ENCODE measurements at places on chromosomes 12 and 14.

- DNase-seq, result no peak
Measured at GRCh38 chr14:44166611-44167010, 340.5 kb downstream of the FSCB start.

- DNase-seq, result no peak
Measured at GRCh38 chr14:103110681-103111231, 12.5 kb upstream of the TNFAIP2 start.

GRCh38 chr14:56152221-56152620 lies 34.0 kb downstream of the PELI2 start:
- DNase-seq, result no peak

DNA sequence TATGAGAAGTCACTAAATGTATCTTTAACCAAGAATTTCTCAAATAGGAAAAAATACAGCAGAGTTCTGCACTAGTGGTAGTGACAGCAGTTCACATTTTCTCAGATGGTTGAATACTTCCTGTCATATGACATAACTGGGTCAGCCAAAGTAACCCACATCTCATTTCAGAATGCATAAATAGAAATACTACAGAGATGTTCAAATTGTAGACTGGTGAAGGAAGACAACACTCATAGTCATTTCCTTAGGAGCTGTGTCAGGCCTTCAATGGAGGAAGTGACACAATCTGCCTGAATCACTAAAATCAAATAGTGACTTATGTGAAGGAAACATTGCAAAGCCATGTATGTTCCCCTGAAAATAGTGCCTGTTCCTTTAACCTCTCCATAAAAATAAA lies 32.4 kb downstream of the FERMT2 start:
- DNase-seq, result peak; percentile 81

DNA sequence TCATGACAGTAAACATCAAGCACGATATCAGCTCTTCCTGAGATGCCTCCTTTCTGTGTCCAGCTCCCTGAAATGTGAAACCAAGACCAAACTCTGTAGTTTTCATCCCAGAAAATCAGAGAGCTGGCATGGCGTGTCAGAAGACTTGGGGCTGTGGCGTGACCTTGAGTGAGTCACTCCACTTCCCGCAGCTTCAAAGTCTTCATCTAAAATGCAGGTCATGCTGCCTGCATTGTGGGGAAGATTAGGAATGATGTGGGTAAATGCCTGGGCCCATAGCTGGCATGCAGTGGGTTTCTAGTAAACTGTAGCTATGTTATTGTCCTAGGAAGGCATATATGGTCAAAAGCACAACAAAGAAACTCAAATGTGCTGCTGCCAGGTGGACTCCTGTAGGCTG lies 28.8 kb downstream of the OAS2 start:
- no peak for DNase-seq

GRCh38 chr12:91413581-91414546 lies 231.2 kb upstream of the DCN start:
- no peak for DNase-seq

- DNase-seq, result no peak
Measured at GRCh38 chr14:49972131-49972671, 79.3 kb downstream of the ARF6 start.

DNA sequence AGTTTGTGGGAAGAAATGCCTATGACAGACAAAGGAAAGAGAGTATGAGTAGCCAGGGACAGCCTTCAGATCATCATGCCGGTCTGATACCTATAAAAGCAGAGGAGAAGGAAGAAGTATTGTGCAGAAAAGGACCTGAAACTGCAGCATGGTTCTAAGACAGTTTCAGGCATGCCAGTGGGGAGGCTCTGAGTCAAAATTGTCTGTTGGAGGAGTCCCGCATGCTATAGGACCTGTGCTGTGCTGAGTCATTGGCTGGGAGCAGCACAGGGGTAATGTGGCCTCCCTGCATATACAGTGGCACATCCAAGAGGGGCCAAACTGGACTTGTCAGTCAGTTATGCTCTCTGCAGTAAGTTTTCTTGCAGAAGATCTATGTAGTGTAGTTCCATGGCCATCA lies 40.7 kb downstream of the NEUROD4 start:
- DNase-seq, result no peak

DNA sequence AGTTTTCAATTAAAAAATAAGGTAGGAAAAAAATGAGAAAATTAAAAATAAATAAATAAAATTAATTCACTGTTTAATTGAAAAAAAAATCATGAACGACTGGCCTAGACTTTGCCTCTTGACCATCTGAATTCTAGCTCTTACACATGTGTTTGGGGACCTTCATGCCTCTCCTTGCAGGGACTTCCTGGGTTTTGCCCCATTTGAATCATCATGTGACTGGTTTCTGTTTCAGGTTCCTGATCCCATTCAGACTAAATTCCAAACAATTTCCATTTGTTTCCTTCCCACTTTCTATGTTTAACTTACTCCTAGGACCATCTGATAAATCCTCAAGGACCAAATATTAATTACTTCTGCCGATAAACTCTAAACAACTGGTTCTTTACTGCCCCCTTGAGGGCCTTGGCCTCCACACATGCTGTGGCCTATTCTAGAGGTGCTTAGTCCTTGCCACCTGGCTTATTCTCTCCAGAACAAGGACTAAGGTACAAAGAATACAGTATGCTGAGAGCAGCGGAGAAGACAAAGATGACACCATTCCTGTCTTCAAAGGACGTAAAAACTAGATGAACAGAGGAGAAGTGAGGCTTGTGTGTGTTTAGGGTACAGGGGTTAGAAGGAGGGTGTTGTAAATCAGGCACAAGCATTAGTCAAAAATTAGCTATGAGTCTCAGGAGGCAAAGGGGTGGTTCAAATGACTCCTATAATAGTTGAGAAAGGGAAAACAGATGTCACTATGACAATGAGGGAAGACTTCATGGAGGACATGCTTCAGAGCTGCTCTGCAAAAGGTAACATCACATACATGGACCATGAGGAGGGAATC lies 125.8 kb upstream of the AVPR1A start:
- DNase-seq, result no peak

DNA sequence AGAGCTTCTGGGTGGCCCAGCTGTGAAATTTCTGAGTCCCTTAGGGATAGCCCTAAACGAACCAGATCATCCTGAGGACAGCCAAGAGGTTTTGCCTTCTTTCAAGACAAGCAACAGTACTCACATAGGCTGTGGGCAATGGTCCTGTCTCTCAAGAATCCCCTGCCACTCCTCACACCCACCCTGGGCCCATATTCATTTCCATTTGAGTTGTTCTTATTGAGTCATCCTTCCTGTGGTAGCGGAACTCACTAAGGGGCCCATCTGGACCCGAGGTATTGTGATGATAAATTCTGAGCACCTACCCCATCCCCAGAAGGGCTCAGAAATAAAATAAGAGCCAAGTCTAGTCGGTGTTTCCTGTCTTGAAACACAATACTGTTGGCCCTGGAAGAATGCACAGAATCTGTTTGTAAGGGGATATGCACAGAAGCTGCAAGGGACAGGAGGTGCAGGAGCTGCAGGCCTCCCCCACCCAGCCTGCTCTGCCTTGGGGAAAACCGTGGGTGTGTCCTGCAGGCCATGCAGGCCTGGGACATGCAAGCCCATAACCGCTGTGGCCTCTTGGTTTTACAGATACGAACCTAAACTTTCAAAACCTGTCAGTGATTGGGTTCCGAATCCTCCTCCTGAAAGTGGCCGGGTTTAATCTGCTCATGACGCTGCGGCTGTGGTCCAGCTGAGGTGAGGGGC lies 38.9 kb downstream of the DAD1 start:
- DNase-seq, result peak; percentile 73

GRCh38 chr12:63294327-63294632 lies 143.3 kb upstream of the AVPR1A start:
- no peak for DNase-seq

DNA sequence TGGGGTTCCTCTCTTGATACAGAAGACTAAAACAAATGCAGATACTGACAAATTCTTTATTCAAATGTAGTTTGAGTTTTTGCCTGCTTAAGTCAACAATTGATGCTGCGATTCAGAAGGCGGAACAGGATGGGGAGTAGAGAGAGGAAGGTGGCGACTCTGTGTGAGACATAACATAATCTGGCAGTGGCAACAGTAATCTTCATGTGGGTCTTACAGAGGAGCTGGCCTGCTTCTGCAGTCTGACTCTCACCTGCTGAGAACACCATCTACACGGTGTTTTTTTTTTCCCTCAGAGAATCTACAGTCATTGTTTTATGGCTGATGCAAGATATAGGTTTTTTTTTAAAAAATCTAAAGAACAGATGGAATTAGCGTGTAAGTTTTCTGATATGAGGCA lies 10.1 kb downstream of the CCDC92 start:
- DNase-seq, result no peak

DNA sequence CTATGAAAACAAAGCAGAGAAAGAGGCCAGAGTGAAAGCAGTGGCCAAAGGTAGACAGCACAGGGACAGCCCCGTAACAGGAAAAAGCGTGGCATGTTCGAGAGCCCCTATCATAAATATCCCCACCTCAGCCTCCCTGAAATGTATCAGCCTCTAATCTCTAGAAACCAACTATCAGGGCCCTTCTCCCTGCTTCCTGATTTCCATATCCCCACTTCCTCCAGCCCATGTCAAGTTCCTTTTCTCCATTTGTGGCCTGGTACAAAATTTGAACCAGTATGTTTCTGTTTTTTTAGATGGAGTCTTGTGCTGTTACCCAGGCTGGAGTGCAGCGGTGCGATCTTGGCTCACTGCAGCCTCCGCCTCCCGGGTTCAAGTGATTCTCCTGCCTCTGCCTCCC lies 16.9 kb downstream of the DEPDC4 start:
- DNase-seq, result no peak

DNA sequence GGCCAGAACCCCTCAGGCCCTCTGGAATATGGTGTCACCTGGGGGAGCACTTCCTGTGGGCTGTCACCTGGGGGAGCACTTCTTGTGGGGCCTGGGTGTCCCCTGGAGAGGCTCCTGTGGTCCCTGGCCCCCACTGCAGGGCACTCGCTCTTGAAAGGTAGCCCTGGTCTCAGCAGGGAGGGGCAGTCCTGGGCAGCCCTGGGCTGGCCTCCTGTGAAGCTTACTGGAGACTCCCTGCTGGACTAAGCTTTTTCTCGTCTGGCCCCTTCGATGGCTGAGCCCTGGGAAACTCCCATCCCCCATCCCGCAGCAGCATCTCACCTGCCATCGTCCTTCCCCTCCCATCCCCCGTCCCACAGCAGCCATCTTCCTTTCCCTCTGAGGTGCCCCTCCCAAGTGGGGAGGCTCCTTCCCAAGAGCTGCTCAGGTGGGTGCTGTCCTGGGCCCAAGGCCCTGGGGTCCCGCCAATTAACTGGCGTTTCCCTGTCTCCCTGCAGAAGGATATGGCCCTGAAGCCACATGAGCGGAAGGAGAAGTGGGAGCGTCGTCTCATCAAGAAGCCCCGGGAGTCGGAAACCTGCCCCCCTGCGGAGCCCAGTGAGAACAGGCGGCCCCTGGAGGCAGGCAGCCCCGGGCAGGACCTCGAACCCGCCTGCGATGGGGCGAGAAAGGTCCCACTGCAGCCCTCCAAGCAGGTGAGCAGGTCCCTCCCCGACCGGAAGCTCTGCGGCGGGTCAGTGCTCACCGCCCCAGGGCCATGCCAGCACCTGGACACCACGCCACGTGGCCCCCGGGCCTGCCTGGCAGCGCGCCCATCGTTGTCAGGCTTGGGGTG lies 17.9 kb downstream of the FBRSL1 start:
- DNase-seq, result no peak

GRCh38 chr12:71662849-71663560 lies 643 bp downstream of the ZFC3H1 start:
- DNase-seq, result peak; percentile 77

GRCh38 chr14:66117600-66117999 lies 368.6 kb upstream of the CCDC196 start:
- DNase-seq, result no peak

- no peak for DNase-seq
Measured at GRCh38 chr14:23620177-23620702, 15.9 kb upstream of the DHRS2 start.

DNA sequence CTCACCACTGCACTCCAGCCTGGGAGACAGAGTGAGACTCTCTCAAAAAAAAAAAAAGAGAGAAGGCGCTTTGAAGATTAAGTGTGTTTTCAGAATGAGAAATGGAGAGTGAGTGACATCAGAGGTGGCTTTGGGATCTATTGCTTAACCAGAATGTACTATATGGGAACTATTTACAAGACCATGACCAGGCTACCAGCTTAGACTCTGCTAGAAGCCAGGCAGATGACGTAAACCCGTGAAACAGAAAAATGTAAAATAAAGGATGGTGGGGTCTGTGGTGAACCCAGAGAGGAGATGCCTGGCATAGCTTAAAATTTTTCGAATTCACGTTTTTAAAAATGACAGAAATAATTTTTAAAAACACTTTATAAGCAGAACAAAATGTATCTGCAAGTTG lies 82.0 kb downstream of the IFT43 start:
- DNase-seq, result no peak

- no peak for DNase-seq
Measured at GRCh38 chr12:5396541-5396940, 35.4 kb upstream of the NTF3 start.

DNA sequence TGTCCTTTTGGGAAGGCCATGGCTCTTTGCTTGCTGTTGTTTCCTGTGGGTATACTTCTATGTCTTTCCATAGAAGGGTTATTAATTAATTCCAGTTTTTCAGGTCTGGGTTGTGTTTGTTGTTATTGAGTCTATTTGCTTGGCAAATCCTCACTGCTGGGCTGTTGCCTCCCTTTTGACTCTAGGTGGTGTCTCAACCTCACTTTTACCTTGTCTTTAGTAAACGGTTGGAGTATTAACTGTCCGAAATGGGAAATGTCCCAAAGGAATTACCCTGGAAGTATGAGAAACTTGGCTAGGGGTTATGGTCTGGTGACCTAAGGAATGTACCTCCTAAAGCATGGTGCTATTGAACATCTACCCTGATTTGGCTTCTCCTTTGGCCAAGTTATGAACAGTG lies 16.7 kb downstream of the PRH1 start:
- DNase-seq, result no peak

GRCh38 chr12:1934831-1935230 lies 16.4 kb upstream of the CACNA2D4 start:
- no peak for DNase-seq

GRCh38 chr12:55955800-55956508 lies 9.9 kb downstream of the PMEL start:
- peak; percentile 24 for DNase-seq

DNA sequence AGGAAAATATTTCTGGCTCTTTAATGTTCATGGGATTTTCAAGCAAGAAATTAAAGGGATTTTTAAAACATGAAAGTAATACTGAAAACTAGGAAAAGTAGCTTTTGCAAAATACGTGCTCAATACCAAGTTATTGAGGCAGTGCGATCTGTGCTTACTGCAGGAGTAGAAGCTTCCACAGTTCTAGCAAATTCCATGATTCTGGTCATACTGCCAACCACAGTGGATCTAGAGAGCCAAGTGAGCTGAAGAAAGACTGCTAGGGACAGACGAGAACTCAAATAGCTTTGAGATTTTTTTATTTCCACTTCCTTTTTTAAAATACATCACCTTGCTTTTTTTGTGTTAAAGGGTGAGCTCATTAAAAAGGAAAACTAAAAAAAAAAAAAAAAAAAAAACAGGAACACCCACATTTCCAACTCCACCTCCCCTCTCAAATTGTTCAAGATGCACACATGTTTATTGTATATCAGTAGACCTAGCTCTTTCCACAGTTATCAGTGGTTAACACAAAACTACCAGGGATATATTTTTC lies 26.2 kb downstream of the EGLN3 start:
- no peak for DNase-seq

- DNase-seq, result no peak
Measured at GRCh38 chr12:64088431-64089349, 133.4 kb downstream of the KICS2 start.

- no peak for DNase-seq
Measured at GRCh38 chr14:51334566-51334965, 94.5 kb downstream of the TMX1 start.

- DNase-seq, result no peak
Measured at GRCh38 chr12:21786041-21786531, 11.6 kb upstream of the KCNJ8 start.

- no peak for DNase-seq
Measured at GRCh38 chr12:89574736-89575208, 48.9 kb upstream of the POC1B start.
